Stimulated activated effector memory CD8-positive, alpha-beta T cell treated with anti-CD3 and anti-CD28 coated beads, Interleukin-12 subunit alpha, Interleukin-12 subunit beta, amount 100 ng/mL, for 72 hours (primary cell): ENCODE measurements at places on chromosomes 6 and 20.

GRCh38 chr6:21522143-21522747, 71.3 kb upstream of the SOX4 start:
- no peak for DNase-seq

DNA sequence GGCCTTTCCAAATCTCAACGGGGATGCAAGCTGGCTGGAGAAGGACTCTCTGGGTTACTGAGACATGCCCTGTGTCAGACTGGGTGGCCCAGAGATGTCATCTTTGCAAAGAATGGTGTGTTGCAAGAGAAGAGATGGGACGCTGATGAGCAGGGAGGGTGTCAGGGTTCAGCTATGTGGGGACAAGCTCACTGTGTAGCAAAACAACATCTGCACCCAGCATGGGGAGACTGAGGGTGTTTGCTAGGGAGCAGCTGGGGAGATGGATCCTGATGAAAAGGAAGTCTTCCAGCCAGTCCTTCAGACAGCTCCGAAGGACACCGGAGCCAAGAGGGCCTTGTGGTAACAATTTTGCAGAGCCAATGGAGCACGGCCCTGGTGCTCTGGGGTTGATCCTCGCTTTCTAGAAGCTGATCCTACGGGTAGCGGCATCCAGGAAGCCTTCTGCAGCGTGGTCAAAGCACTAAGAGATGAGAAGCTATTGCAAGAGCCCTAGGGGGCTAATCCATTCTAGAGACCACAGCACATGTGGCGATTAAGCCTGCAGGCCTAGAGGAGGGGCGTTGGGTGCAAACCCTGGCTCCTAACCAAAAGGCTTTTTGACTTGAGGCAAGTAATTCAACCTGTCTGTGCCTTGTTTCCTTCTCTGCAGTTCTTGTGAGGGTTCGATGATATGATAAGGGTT, 39.9 kb downstream of the EDN3 start:
- no peak for DNase-seq

DNA sequence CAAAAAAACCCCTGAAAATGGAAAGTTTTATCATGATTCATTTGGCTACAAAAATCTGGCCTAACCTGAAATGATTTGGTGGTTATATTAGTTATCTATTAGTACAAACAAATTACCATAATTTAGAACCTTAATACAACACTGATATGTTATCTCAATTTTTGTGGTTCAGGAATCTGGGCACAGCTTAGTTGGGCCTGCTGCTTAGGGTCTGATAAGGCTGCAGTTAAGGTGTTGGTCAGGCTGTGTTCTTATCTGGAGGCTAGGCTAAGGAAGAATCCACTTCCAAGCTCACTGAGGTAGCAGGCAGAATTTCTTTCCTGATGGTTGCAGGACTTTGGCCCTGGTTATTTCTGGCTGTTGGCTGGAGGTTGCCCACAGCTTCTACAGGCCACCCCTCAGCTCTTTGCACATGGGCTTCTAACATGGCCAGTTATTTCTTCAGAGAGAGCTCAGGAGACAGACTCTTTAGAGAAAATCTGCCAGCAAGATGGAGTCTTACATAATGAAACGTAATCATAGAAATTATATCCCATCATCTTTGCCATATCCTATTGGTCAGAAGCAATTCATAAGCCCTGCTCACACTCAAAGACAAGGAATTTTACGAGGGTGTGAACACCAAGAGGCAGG, 11.4 kb downstream of the TRIM38 start:
- no peak for DNase-seq

GRCh38 chr6:65350530-65350929, 356.5 kb downstream of the EYS start:
- no peak for DNase-seq

- DNase-seq: no peak
Observed at GRCh38 chr6:35062676-35063574, 78.2 kb downstream of the TCP11 start.

DNA sequence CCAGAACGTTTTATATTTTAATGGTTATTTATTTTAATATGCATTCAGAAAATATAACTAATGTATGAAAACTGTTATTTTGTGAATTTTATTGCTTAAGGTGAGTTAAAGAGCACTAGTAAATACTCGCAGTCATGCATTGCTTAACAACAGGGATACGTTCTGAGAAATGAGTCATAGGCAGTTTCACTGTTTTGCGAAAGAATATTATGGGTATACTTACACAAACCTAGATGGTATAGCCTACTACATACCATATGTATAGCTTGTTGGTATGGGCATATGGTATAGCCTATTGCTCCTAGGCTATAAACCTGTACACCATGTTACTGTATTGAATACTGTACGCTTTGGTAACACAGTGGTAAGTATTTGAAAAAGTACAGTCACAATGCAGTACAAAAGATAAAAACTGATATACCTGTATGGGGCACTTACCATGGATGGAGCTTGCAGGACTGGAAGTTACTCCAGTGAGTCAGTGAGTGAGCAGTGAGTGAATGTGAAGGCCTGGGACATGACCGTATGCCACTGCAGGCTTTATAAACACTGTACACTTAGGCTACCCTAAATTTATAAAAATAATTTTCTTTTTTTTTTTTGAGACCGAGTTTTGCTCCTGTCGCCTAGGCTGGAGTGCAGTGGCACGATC, 38.5 kb downstream of the ARFGEF2 start:
- DNase-seq: no peak

GRCh38 chr6:147043994-147044477, 160.2 kb upstream of the STXBP5 start:
- no peak for DNase-seq

- DNase-seq: no peak
Observed at GRCh38 chr6:153947808-153948447, 91.1 kb upstream of the OPRM1 start.

- DNase-seq: no peak
Observed at GRCh38 chr6:25913741-25914140, 16.8 kb downstream of the SLC17A2 start.

DNA sequence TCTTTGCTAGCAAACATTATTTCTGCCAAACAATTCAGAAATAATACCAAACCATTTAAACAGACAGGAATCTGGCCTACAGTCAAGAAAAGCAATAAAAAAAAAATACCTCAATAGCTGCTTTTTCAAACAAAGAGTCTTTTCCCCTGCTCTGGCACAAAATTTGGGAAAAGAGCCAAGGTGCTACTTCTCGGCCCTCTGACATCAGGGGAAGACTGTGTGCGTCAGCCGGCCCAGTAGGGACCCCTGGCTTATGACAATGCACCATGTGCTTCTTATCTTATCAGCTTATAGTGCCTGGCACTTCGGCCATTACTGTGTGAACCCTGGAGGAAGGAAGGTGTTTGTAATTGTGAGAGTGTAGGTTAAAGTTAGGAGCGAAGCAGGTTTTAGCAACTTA, 89.4 kb downstream of the PDE10A start:
- DNase-seq: no peak

GRCh38 chr6:109458774-109459531, 3.4 kb upstream of the MICAL1 start:
- DNase-seq: no peak

GRCh38 chr6:158039178-158039557, 57.5 kb downstream of the SYNJ2 start:
- no peak for DNase-seq

DNA sequence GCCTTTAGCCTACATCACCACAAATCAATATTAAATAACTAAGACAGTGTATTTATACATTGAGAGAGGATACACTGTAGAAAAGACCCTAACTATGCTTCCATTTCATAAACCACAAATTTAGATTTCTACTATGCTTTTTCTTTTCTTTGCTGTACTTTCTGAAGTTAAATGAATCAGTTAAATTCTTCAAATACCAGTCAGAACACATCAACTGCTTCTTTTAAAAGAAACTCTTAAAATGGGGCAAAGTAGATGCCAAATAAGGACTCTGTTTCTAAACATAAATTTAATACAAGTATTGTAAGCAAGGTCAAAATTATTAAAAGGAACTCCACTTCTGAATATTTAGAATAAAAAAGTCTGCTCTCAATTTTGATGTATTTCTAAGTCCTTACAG, 76.9 kb downstream of the GMDS start:
- no peak for DNase-seq

DNA sequence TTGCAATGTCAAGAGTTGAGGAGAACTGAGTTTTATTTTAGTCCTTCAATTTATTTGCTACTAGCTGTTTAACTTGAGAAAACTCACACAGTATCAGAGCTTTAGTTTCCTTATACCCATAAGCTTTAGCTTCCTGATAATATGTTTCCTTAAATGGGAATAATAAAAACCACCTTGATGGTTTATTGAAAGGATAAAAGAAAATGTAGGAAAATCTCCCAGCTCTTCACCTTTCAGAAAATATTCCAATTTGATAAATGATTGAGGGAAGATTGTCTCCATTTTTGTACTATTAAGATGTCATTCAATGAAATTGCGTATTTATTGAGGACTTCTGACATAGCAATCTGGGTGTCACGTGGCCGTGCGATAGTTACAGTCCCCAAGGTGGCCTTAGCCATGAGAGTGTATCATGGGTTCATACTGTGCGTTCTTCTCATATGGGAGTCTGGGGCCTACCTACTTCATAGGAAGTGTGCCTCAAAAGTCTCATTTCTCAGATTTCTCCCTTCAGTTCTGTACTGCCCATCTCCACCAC, 296.3 kb upstream of the BMP2 start:
- no peak for DNase-seq

GRCh38 chr6:80363501-80364122, 257.1 kb downstream of the BCKDHB start:
- no peak for DNase-seq

GRCh38 chr6:116152620-116153019, 26.7 kb upstream of the COL10A1 start:
- no peak for DNase-seq

- no peak for DNase-seq
Observed at GRCh38 chr6:3102875-3103274, 15.6 kb upstream of the BPHL start.

GRCh38 chr6:108570517-108570916, 9.8 kb downstream of the FOXO3 start:
- DNase-seq: no peak

- no peak for DNase-seq
Observed at GRCh38 chr6:44235269-44235668, 11.6 kb upstream of the HSP90AB1 start.

GRCh38 chr6:444653-445275, 53.2 kb downstream of the IRF4 start:
- no peak for DNase-seq

GRCh38 chr6:36743032-36743431, 45.4 kb downstream of the RAB44 start:
- DNase-seq: no peak

- no peak for DNase-seq
Observed at GRCh38 chr6:167122827-167123657, at the start of gene CCR6. Gene CCR6 (plus strand): TSS chr6:167123096. CDS start chr6:167136135, 13,039 bp downstream.

GRCh38 chr20:20608641-20609040, 103.8 kb downstream of the RALGAPA2 start:
- no peak for DNase-seq

DNA sequence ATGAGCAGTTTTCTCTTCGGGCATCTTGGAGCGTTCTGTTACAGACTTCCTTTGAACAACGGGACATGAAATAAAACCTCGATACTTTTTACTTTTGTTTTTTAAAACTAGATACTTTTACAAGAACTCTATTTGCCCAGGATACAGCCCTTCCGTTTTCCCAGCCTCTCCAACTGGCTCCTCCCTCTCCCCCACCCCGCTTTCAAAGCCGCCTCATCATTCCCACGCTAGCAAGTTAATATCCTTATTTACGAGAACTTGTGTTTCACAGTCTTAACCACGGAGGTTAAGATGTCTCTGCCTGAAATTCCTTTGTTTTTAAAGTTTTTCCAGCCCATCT, 241 bp upstream of the CFAP206 start:
- DNase-seq: no peak

- no peak for DNase-seq
Observed at GRCh38 chr6:156438350-156438923, 338.7 kb upstream of the ARID1B start.
